Effector memory CD4-positive, alpha-beta T cell (primary cell): ENCODE measurements at places on chromosomes 2 and 18.

DNA sequence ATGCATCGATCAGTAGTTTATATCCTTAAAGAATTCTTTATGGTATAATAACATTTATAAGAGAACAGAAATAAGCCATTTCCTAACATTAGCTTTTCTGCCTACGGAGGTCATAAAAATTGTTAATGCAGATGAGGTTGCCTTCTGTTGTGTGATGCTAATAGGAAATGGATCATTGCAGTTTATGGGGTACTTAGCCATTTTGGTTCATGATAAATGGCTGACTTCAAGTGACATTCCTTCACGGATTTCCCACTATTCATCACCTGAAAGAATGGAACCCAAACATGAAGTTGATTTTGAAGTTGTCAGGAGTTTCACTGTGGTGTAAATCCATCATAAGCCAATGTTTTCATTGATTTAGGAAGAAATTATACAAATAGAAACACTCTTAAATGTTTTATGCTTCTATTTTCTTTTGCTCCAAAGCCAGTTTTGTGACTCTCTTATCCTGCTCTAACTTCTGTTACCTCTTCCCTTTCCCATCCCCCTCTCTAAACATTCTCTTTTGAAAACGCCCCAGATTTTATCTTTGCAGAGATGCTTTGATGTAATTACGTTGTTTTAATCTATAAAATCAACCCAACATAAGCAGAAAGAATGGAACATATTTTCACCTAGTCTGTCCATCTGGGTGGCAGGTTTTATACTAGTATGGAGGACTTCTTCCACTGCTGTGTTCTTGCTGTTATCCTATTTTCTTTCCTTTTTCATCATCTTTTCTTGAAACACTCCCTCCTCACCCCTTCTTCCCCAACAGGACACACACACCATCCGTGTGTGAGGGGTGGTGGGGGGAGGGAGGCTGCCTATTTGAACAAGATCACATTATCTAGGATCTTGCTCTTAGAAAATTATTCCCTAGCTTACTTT, 58.2 kb downstream of the GREB1L start:
- DNase-seq: no peak

DNA sequence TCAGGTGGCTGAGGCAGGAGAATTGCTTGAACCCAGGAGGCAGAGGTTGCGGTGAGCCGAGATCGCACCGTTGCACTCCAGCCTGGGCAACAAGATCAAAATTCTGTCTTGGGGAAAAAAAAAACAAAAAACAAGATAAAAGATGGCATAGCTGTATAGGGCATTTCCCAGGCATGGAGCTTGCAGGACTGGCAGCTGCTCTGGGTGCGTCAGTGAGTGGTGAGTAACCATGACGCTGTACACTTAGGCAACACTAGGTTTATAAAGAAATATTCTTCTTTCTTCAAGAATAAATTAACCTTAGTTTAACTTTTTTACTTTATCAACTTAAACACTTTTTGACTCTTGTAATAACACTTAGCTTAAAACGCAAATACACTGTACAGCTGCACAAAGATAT, 15.4 kb downstream of the TGOLN2 start:
- no peak for DNase-seq

- DNase-seq: no peak
Observed at GRCh38 chr2:219017201-219017931, 23.9 kb downstream of the CFAP65 start.

GRCh38 chr2:28509361-28509760, 13.5 kb downstream of the PLB1 start:
- DNase-seq: no peak

DNA sequence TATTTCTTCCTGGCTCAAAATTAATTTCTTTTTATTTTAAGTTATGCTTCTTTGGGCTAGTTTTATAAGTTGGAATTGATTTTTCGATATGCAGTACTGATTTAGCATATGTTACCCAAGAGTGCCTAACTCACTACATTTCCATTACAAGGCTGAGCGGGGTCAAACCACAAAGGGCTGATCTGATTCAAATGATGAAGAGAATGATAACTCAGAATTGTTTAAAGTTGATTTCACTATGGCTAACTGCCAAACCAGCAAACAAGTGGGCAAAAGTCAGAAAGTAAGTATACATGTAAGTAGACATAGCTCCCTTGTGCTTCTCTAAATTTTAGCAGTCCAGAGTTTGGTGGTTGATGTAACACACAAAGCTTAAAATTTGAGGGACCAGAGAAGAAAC, 35.6 kb downstream of the RAD51AP2 start:
- no peak for DNase-seq

DNA sequence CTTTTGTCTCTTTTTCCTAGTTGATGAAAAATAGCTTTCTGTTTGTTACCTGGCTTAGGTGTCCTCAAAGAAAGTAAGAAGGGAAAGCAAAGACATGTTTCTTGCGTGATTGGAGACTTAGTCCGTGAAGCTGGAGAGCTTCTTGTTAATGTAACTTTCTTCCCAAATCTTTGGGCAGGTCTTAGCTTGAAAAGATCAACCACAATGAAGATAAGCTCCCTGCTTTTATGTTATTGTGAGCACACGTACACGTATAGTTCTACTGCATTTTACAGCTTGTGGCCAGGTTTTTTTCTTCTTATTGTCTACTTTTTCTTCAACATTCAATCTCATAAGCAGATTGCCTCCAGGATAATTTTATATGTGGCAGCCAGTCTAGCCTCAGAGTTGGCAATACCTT, 99.8 kb downstream of the DIS3L2 start:
- DNase-seq: no peak

DNA sequence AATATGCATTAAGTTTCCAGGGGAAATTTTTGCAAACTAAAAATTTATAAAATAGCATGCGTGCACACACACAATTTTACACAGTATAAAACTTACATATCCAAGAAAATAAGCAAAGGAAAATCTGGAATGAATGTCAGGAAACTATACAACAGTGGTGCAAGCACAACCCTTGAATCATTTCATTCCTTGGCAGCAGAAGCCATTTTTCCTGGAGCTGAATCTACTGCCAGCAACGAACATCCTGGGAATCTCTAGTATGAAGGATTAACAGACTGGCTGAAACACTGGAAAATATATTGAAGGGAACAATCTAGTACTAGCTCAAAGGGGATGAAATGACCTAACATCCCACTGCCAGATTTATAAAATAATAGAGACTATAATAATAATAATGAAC, 235.3 kb downstream of the DYM start:
- no peak for DNase-seq

DNA sequence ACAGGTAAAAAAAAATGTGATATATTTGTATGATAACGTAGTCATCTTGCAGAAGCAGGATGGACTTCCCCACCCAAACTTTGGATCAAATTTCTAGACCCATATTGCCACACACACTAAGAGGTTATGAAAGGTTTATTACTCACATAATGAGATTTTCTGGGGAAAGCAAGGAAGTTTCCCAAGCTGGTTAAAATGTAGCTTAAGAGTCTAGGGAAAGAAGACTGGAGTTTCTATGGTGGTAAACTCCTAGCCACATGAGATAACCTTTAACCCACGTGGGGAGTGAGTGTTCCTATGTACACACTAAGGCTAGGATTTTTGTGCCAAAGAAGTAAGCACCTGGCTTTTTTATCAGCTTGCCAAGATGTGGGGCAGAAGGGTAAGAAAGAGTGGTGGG, 335.7 kb upstream of the UBE2E3 start:
- DNase-seq: no peak

GRCh38 chr2:100142393-100142792, at the start of gene AFF3:
Gene AFF3, minus strand, starts transcription at chr2:100142590. Its CDS starts 38,136 bp downstream, at chr2:100104454.
- no peak for DNase-seq

DNA sequence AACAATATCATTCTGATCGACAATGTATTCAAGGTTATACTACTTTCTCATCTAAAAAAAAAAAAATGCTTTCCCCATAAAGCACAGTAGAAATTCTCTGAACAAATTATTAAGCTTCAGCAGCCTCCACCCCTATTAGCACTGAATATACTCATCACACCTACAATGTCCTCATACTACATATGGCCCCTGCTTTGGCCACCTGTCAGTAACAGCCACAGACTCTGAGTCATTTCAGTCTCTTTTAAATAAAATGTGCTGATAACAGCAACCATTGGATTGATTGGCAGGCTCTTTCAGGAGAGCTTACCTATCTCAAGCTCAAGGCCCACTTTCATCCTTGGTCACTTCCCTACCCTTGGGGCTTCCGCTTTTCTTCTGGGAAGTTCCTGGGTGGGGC, 236.7 kb downstream of the TMX3 start:
- no peak for DNase-seq

DNA sequence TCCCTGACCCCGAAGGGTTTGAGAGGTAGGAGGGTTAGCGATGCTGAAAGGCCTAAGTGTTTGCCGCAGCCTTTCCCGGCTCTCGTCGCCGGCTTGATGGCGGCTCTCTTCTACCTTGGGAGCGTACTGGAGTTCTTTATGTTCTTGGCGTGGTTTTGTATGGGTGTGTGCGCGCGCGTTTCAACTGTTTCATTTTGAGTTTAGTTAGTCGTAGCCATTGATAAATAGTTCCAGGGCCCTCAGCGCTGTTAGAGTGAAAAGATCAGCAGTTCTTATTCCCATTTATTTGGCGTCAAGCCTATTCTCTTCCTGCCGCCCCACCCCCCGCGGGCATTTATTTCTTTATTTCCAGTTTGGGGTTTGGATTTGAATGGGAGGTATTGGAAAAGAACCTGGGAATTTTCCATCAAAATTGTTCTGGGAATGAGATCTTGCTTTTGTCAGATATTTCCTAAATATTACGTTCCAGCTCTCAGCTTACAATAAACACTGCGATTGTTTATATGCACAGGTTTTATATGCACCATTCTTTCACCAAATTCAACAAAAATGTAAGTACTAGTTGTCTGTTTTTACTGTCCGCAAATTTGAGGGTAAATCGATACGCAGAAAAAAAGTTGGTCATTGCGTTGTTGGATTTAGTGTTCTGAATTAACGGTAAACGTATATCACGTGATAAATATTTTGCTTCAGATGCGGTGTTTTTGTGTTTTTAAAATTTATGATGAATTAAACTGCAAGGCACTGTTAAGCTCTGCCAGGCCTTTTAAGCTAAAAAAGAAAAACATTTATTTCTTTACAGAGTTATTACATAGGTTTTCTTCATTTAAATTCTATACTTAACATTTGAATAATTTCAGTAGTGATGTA, 954 bp downstream of the CCNT2 start:
- DNase-seq: peak; percentile 12

- DNase-seq: no peak
Observed at GRCh38 chr2:15588329-15588919, 3.2 kb upstream of the DDX1 start.

GRCh38 chr2:54470266-54470938, 14.3 kb downstream of the SPTBN1 start:
- DNase-seq: no peak

DNA sequence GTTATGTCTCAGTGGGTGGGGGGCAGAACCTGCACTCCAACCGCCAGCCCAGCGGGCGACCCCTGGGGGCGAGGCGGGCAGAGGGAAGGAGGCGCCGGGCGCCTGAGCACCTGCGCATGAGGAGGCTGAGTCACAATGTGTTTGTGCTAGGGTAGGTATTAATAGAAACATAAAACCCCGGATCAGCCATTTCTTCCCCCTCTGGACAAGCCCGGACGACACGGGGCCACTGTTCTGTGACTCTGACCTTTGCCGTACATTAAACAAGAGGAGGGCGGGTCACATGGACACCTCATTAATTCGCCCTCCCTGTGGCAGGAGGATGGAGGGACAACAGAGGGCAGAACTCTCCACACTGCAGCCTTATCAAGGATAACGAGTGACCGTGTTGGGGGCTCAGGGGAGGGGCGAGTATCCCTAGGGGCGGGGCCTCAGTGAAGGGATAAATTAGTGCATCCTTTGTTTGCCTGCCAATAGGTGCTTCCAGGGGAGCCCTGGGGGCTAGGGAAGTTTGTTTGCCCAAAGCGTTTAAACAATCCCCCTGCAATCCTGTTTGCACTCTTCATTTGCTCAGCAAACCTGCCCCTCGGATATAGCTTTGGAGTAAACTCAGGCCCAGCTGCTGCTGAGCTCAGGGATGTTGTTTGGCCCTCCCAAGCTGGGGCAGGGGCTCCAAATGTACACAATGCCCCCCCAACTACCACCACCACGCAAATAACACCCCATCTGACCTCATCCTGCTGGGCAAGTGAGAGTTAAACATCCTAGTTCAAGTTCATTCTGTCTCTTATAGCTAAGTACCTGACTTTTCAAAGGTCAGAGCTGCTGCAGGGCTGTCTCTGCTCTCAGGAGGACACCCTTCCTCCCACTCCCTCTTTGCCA, 171.2 kb upstream of the GLI2 start:
- no peak for DNase-seq

GRCh38 chr2:64404743-64405142, 49.2 kb upstream of the LGALSL start:
- no peak for DNase-seq

GRCh38 chr18:74006143-74006542, 141.5 kb downstream of the FBXO15 start:
- DNase-seq: no peak

DNA sequence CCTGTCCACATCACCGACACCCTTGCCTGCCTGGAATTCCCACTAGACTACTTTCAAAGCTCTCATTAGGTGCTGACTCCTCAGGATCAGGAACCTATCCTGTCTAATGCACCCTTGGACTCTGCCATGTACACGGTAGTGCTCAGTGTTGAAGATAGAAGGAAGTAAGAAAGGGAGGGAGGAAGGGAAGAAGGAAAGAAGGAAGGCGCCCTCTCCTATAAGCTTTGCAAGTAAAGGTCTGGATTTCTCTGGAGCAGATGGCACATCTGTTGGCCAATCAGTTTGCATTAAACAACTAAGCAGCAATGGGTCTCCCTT, 45.3 kb downstream of the SCTR start:
- no peak for DNase-seq

DNA sequence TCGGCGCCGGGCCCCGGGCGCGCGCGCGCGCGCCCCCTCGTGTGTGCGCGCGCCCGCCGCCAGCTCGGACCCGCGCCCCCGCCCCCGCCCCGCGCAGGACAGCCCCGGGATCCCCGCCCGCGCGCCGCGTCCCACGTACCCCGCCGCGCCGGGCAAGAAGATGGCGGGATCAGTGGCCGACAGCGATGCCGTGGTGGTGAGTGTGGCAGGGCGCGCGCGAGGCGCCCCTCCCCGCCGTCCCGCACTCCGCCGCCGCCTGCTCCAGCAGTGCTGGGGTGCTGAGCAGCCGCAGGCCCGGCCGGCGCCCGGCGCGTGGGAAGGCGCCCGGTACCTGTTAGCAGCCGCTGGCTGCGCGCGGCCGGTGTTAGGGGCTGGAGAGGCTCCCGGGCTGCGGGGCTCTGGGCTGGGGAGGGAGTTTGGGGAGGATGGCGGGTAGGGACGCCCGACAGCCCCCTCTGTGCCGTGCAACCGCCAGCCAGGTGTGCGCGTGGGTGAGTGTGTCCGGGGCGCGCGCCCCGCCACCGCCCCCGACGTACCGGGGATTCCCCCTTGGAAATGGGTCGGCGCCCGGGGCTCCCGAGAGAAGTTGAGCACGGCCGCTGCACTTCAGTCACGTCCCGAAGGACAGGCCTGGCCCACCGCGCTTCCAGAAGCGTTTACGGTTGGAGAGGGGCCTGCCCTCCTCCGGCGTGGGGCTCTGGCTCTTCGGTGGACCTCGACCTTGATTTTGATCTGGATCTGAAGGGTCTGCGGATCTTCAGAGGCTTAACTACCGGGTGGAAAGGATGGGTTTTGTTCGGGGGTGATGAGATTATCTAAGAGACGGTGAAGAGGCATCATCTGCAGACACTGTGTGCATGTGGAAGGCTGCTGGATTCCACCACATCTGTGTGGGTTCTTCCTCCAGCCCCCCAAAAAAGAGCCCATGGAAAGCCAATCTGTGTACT, 697 bp downstream of the LGALSL start:
- peak; percentile 0 for DNase-seq

GRCh38 chr18:52254367-52254766, 85.6 kb upstream of the DCC start:
- DNase-seq: no peak

- DNase-seq: no peak
Observed at GRCh38 chr18:79748321-79749180, 49.2 kb upstream of the KCNG2 start.

GRCh38 chr18:12857215-12857905, 26.7 kb downstream of the PTPN2 start:
- DNase-seq: no peak
